ENCODE measurements at places on chromosomes 3 and 15.

DNA sequence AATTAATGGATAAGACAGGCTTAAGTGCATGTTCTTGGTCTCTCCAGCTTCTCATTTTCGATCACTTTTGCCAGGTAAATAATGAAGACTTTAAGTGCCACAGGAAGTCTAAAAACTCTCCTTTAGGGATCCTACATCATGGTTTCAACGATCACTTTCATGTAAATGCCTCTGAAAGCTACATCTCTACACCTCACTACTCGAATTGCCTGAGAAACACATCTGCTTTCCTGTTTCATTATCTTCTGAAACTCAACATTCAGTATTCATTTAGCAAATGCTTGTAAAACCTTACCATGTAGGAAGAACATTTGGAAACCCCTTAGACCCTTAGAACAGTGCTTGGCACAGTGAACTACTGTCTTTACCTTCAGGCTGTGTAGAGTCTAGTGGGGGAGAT is 16.2 kb downstream of the THAP10 start:
- no peak for DNase-seq

GRCh38 chr15:65423976-65424679 is 1.4 kb upstream of the IGDCC4 start:
- DNase-seq = no peak

DNA sequence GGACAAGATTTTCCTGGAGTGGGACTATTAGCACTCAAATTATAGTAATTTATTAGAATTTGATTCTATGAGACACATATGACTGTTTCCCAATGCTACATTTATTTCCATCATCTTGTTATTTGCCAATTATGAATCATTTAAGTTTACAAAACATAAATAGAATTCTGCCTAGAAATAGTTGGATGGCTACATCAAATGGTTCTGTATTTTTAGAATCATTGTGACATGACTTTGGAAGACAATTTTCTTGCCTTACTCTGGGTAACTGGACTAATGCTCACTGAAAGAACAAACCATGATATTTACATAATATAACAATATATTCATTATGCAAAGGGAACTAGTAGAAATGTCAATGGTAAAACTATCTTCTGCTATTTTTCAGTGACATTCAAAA is 173.5 kb downstream of the ZIC1 start:
- DNase-seq = no peak

- no peak for DNase-seq
Measured at GRCh38 chr15:68337826-68338225, 60.3 kb downstream of the FEM1B start.

DNA sequence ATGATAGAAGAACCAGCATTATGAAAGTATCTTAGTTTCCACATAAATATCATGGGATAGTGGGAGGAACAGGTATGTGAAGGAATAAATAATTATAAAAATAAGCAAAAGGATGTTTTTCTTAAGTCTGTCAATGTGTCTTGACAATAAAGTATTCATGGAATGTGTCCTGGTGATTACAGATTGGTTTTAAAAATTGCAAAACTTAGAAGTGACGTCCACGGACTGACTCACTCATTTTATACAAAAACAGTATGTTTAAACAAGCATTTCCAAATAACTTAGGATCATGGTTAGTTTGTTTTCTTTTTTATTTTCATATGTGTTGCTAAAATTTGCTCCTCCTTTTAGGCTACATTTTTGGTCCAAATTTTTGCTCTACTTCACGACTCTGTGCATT is 687.0 kb upstream of the NECTIN3 start:
- DNase-seq = no peak

DNA sequence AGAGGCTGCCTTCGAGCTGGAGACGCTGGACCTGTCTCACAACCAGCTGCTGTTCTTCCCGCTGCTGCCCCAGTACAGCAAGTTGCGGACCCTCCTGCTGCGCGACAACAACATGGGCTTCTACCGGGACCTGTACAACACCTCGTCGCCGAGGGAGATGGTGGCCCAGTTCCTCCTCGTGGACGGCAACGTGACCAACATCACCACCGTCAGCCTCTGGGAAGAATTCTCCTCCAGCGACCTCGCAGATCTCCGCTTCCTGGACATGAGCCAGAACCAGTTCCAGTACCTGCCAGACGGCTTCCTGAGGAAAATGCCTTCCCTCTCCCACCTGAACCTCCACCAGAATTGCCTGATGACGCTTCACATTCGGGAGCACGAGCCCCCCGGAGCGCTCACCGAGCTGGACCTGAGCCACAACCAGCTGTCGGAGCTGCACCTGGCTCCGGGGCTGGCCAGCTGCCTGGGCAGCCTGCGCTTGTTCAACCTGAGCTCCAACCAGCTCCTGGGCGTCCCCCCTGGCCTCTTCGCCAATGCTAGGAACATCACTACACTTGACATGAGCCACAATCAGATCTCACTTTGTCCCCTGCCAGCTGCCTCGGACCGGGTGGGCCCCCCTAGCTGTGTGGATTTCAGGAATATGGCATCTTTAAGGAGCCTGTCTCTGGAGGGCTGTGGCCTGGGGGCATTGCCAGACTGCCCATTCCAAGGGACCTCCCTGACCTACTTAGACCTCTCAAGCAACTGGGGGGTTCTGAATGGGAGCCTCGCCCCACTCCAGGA is 21.1 kb downstream of the NRROS start:
- DNase-seq = no peak
